ENCODE measurements at places on chromosomes 6 and 20. TPM values are rescaled to one million over a fixed set of nuclear protein-coding genes. Genes with fewer than 3 reads are reported as not detected.

- no peak for DNase-seq
These were observed 79.2 kb upstream of the PHACTR2 start for GRCh38 chr6:143598466-143599080.

DNA sequence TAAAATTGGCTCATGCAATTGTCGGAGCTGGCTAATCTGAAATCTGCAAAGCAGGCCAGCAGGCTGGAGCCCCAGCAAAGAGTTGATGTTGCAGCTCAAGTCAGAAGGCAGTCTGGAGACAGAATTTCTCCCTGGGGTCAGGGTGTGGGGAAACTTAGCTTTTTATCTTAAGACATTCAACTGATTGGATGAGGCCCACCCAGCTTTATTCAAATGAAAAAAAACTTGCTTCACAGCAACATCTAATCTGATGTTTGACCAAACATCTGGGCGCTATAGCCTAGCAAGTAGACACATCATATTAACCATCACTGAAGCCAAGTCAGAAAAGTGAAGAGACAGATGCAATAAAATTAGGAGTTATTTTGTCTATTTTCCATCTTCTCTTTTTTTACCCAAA, 108.8 kb upstream of the CCDC28A start:
- no peak for DNase-seq

GRCh38 chr6:101539510-101540245, 146.2 kb downstream of the GRIK2 start:
- DNase-seq = no peak

GRCh38 chr6:89936177-89936576, 41.9 kb downstream of the GJA10 start:
- DNase-seq = no peak

- DNase-seq = no peak
These were observed 79.1 kb downstream of the LRRC1 start for GRCh38 chr6:53873922-53874321.

DNA sequence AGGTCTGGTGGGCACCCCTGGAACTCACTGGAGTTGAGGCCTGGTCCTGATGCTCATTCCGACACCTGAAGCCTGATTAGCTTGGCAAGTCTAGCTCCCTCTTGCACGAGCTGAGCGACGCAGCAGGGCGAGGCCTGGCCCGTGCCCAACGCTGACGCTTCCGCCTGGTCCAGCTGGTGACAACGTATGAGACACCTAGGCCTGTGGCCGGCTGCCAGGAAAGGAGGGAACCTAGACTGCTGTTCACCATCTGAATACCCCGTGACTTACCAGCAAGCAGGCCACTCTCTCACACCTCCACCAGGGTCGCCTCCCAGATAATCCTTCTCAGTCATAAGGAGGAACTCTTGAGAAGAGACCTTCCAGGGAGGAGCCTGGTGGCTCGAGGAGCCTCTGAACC, 24.5 kb downstream of the YTHDF1 start:
- DNase-seq = no peak

- no peak for DNase-seq
These were observed 81.1 kb upstream of the SMIM8 start for GRCh38 chr6:87241304-87241703.

- no peak for DNase-seq
These were observed 90.9 kb upstream of the GRIK2 start for GRCh38 chr6:101302593-101302992.

DNA sequence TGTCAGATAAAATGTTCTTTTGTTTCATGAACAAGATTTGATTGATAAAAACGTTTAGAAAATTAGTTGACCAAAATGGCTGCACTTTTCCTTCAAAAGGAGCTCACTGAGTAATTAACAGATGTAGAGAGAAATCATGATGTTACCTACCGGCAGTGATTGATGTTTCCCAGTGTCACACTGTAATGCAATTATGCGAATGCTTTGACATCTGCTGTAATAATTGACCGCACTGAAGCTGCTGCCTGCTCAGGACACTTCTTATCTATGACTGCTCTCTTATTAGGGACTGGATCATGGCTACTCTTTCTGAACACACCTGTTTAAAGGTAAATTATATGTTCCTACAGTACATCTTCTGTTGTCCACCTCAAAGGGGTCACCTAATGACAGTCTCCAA, 94.6 kb downstream of the GPR63 start:
- no peak for DNase-seq

DNA sequence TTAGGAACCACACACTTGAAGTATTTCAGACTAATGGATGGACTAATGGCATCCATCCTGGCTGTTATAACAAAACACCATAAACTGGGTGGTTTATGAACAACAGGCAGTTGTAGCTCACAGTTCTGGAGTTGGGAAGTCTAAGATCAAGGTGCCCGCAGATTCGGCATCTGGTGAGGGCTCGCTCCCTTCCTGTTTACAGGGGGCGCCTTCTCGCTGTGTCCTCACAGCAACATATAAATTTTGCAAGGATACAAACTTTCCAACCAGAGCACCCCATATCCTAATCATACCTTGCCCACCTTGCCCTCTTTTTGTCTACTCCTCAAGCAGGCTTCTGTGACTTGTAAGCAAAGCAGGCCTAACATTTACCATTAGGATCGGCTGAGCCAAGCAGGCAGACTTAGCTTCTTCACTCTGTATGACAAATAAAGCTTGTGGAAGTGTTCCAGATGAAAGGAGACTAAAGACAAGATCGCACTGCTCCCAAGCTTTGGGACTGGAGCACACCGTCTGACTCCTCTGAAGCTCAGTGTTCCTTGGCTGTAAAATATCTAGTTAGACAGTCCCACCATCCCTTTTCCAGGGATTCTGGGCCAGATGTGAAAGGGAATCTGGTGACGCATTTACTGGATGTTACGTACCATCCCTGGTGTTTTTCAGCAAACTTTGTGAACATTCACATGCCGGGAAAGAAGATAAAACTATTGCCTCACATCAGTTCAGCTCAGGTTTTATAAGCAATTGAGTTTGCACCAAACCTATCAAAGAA, 34.9 kb downstream of the GFOD1 start:
- DNase-seq = no peak

DNA sequence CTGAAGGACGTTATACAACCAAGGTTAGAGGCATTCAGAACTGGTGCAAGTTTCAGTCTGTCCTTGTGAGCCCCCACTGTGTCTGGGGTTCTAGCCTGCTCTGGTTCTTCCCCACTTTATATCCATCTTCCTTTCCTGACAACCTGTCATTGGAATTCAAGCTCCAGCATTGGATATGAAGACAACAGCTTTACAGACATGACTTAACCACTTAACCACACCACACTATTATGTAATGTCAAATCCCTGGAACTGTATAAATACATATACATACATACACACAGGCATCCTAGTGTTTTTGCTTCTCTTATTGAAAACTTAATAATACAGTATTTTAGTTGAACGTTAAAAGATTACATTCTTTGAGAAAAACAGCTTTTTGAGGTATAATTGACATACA, 217.9 kb upstream of the SGK1 start:
- no peak for DNase-seq

DNA sequence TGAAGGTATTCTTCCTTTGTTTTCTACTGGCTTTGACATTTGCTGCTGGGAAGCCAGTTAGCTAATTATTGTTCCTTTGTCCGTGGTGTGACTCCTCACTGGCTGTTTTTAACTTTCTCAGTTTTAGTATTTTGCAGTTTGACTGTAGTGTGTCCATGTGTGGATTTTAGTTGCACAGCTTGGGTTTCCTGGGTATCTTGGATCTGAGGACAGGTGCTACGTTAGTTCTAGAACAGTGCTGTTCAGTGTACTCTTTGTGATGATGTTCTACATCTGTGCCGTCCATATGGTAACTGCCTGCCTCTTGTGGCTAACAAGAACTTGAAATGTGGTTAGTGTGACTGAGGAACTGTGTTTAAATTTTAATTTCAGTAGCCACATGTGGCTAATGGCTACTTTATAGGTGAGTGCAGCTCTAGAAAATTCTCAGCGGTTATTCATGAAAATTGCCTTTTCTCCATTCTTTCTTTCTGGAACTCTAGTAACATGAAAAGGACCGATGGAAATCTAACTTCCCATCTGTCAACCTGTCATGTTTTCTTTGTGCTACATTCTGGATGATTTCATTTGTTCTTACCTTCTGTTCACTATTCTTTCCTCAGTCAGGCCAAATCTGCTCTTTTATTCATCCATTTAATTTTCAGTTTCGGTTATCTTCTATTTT, 7.4 kb downstream of the SNX9 start:
- no peak for DNase-seq

DNA sequence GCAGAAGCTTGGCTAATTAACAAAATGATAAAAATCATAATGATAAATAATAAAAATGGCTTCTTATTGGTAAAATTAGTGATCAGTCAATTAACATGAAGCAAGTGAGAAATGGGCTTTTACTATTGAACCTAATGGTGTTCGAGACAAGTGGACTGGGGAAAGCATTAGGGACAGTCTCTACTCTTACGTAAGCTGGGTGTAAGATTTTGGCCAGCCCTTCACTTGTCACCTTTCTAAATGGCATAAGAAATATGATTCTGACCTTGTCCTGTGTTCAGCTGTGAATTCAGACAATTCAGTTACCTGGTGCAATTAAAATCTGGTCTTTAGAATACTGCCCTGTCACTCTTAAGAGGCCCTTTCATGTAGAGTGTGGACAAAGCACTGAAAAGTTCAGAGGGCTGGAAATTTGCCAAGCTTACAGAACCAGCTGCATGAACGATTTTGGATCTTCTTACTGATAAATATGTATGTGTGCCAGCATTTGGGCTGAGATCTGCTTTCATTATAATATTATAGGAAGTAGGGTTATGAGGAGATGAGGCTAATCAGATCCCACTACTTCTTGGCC, 115.9 kb downstream of the QRSL1 start:
- DNase-seq = no peak

GRCh38 chr20:59400708-59401107, 100.3 kb downstream of the EDN3 start:
- no peak for DNase-seq

GRCh38 chr6:54093326-54093948, 17.8 kb upstream of the MLIP start:
- no peak for DNase-seq

DNA sequence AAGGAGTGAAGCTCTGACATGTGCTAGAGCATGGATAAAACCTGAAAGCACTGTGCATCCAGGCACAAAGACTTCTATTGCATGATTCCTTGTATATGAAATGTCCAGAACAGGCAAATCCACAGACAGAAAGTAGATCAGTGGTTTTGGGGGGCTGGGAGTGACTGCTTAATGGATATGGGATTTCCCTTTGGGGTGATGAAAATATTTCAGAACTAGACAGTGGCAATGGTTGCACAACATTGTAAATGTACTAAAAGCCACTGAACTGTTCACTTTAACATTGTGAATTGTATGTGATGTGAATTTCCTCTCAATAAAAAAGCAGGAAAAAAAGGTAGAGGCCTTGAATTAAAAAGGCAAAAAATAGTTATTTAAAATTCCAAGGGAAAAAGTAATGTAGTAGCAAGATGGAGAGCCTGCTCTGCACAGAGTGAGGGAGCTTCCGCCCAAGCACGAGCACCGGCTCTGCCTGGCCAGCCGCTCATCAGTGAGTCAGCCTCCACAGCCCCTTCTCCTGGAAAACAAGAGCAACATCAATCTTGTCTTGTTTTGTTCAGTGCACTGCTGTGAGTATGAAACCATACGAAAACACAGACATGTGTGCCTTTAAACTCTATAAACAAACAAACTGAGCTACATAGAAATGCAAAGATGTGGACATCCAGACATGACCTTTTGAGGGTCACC, 74.6 kb upstream of the THBS2 start:
- no peak for DNase-seq

SPATA25 gene
- 0.41 TPM for total RNA-seq

FAM217B gene
- 49.9 TPM for total RNA-seq

MAD2L1BP gene
- total RNA-seq = 43.5 TPM

SLC18B1 gene
- total RNA-seq = 18.4 TPM

CFB gene
- not detected for total RNA-seq

PREX1 gene
- total RNA-seq = 73.7 TPM
